ENCODE measurements at places on chromosomes 2 and 18.
A peak's percentile ranks its signal among the peaks of the same experiment; 100 is the strongest.

DNA sequence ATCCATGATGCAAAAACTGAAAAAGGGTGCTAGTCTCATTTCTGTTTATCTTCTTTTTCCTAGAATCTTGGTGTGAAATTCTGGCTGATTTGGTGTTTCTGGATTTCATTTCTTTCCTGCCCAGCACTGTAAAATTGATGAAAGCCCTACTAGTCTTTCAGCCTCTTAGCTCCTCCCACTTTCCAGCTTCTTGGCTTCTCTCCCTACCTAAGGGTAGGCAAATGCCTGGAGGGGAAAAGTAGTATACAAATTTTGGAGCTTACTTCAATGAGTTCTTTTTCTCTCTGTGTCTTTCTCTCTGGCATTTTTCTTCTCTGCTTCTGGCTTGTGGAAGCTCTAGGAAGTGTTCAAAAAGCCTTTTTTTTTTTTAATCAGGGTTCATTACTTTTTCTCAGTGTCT, 160.5 kb downstream of the XIRP2 start:
- no peaks in the 10 kb centered on the region for H3K36me3 ChIP-seq
- no peak overlapping the region for H3K27ac ChIP-seq
- no peaks in the 10 kb centered on the region for H3K27me3 ChIP-seq
- H3K4me1 ChIP-seq = no peaks in the 10 kb centered on the region
- no peak overlapping the region for H3K4me3 ChIP-seq

- no peaks in the 10 kb centered on the region for H3K27me3 ChIP-seq
- DNase-seq = no peak
- H3K4me1 ChIP-seq = no peaks in the 10 kb centered on the region
- no peaks in the 10 kb centered on the region for H3K36me3 ChIP-seq
- no peak overlapping the region for H3K4me3 ChIP-seq
Measured at GRCh38 chr2:147603447-147603846, 241.4 kb upstream of the ACVR2A start.

DNA sequence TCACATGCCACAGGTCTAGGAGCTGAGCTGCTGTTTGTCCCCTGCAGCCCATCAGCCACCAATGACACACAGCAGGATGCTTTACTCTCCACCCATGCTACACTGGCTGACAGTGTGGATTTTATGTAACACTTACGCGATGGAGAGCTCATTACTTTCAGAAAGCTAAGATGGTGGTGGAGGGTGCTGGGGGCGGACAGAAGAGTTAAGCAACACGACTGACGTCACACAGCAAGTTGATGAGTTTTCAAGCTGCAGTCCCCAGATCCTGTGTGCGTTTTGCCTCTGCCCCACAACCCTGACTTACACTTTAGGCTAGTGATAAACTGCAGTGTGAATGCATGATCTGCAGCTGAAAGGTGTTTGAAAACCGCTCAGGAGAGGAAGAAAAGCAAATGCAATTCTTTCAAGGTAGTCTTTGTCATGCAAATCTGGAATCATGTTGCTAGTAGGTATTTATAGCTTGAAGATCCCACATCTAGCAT, 42.4 kb downstream of the MRPS5 start:
- H3K4me1 ChIP-seq = peaks cover 11% of the 10 kb centered on the region
- H3K4me3 ChIP-seq = no peak overlapping the region

- H3K4me1 ChIP-seq = no peaks in the 10 kb centered on the region
- H3K27me3 ChIP-seq = no peaks in the 10 kb centered on the region
- DNase-seq = peak; percentile 91
- H3K36me3 ChIP-seq = no peaks in the 10 kb centered on the region
- H3K27ac ChIP-seq = no peak overlapping the region
Measured at GRCh38 chr2:163553601-163554000, 182.2 kb downstream of the FIGN start.

DNA sequence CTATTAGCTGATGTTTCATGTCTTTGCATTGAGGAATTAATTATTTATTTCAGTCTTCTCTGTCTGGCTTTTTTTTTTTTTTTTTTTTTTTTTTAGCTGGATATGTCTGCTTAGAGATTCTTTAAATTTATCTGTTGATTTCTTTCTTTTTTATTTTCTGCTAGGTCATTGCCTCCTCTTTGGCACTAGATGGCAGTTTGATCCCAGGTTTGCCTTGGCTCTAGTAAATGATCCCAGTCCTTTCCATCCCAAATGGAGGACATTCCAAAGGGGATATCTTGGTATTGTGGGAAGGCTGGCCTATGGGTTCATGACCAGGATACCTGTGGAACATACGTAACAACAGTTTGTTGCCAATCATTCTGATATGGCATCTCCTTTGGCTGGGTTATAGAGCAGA, 339.5 kb upstream of the GCFC2 start:
- no peak for DNase-seq
- no peaks in the 10 kb centered on the region for H3K4me1 ChIP-seq
- no peaks in the 10 kb centered on the region for H3K27me3 ChIP-seq
- H3K4me3 ChIP-seq = no peak overlapping the region
- H3K27ac ChIP-seq = no peak overlapping the region

DNA sequence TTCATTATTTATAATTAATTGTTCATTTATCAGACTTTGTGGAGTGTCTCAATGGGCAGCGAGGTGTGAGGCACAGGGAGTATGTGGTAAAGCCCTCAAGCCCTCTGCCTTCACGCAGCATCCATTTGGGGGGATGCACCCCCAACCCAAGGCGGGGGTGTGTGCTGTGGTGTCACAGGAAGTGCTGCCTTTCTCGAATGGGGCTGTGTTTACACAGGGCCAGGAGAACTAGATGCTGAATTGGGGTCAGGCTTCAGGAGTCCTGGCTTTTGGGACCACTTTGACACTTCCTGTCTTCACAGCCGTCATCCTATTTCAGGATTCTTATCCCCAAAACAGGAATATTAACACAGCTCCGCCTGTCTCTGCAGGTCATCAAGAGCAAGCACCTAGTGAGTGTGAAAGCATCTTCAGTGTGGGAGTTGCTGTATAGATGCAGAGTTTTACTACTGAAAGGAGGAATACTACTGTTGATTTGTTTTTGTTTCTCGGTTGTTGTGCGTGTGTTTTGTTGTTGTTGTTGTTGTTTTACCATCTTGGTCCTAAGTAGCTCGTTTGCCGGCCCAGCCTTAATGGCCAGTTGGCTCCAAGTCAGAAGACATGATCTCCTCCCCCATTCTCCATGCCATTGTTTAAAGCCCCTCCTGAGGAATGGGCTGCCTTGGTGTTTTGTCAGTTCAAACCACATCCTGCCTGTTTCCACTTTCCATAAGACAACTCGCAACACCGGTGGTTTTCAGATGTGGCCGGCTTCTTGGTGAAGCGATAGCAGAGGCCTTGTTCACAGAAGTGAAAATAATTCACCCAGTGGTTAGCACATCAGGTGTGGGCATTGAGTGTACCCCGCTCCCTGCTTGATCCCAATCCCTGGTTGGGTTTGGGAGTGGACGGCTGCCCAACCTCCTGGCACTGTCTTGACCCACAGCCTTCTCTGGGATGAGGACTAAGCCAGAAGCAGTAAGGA, 221.3 kb downstream of the BCL2 start:
- no peaks in the 10 kb centered on the region for H3K4me1 ChIP-seq
- no peak for DNase-seq
- H3K27ac ChIP-seq = no peak overlapping the region
- no peak overlapping the region for H3K4me3 ChIP-seq
- no peaks in the 10 kb centered on the region for H3K36me3 ChIP-seq

- H3K36me3 ChIP-seq = no peaks in the 10 kb centered on the region
- H3K27ac ChIP-seq = no peak overlapping the region
- no peak overlapping the region for H3K4me3 ChIP-seq
- no peaks in the 10 kb centered on the region for H3K4me1 ChIP-seq
- peak; percentile 7 for DNase-seq
Measured at GRCh38 chr2:154368153-154368552, 330.3 kb upstream of the KCNJ3 start.

DNA sequence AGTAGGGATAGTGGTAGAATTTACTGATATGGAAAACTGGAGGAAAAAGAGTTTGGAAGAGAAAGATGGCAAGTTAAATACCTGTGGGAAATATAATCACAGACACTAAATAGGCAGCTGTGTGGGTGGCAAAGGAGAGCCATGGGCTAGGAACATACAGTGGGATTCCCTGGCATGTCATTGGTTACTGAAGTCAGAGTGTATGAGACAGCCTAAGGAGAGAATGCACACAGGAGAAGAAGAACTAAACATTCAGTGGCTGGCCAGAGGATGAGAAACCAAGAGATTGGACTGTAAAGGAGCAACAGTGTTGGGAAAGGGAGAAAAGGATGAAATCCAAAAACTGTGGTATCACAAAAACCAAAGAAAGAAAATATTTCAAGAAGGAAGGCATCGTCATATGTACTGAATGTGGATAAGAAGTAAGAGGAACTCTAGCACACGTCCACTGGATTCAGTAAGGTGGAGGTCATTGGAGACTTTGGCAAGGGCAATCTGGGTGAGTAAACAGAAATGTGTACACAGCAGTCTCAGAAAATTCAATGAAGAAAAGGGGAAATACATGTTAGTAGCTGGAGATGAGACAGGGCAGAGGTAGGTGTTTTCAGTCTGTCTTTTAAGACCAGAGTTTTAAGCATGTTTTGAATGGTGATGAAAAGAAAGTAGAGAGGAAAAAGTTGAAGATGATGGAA, 83.3 kb downstream of the SPIRE1 start:
- no peaks in the 10 kb centered on the region for H3K36me3 ChIP-seq
- no peak overlapping the region for H3K27ac ChIP-seq
- H3K27me3 ChIP-seq = no peaks in the 10 kb centered on the region
- DNase-seq = no peak

GRCh38 chr18:4134700-4135099, 320.4 kb downstream of the DLGAP1 start:
- no peaks in the 10 kb centered on the region for H3K27me3 ChIP-seq
- H3K36me3 ChIP-seq = no peaks in the 10 kb centered on the region
- peaks cover 3% of the 10 kb centered on the region for H3K4me1 ChIP-seq
- H3K27ac ChIP-seq = no peak overlapping the region
- DNase-seq = peak; percentile 13
- no peak overlapping the region for H3K4me3 ChIP-seq

DNA sequence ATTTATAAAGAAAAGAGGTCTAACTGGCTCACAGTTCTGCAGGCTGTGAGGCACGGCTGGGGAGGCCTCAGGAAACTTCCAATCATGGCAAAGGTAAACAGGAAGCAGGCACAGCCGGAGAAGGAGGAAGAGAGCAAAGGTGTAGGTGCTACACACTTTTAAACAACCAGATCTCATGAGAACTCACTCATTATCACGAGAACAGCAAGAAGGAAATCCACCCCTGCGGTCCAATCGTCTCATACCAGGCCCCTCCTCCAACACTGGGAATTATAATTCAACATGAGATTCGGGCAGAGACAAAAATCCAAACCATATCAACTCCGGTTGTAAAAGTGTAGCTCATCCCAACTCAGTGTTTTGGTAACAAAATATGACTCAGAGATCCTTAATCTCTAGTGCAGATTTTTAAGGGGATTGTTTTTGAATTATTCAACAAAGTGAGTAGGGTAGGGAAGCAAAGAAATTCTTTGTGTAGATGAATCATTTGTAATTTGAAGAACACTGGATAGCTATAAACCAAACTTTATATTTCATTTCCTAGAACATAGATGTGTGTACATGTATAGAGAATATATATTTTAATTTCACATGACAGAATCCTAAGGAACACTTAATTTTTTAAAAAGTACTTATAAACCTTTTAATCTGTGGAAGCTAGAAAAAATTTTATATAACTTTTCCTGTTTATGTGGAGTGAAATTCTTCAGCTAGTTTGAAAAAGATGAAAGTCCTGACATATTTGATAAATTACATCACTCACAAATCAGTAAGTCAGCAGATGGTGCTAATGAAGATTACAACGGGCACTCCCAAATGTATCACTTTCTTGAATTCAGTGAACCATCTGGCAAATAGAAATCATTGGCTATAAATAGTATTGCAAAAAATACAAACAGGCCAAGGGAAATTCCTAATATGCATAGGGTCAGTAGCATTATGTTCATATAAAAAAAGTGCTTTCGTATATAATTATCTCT, 130.1 kb downstream of the OLA1 start:
- no peaks in the 10 kb centered on the region for H3K4me1 ChIP-seq
- no peaks in the 10 kb centered on the region for H3K27me3 ChIP-seq
- no peaks in the 10 kb centered on the region for H3K36me3 ChIP-seq
- DNase-seq = peak; percentile 7
- H3K4me3 ChIP-seq = no peak overlapping the region
- no peak overlapping the region for H3K27ac ChIP-seq

DNA sequence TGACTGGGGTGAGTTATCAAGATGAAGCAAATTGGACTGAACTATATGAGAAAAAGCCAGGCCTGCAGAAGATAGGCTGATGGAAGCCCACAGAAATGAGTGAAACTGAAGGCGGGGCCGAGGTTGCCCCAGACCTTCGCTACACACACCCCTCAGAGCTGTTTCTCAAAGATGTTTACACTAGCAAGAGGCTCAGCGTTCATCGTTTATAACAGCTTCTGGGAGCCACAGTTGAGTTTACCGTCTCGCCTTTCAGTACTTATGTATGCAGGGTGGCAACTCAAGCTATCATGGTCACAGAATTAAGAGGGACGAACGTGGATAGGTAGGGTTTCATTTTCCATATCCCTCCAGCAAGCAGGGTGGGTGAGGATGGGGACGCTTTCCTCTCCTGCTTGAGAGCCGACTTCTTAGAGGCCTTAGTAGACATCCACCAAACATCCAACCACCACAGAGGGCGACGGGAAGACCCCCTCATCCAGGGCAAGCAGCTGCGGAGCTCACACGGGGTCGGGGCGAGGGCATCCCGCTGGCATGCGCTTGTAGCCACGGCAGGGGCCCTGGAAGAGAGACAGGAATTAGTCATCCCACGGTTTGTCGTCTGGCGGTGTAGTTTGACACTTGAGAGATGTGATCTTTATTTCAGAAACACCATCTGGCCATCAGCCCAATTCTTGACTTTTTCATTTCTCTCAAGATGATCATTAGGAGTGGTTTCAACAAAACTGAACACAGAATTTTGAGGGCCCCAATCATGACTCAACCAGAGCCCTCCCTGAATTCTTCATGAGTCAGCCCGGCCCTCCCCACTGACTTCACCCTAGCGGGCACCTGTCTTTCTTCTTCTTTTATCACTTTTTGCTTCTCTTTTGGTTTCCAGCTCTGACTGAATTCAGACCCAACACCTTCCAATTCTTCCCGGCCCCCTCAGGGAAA, 109.1 kb upstream of the CTDP1 start:
- H3K4me3 ChIP-seq = no peak overlapping the region
- H3K4me1 ChIP-seq = peaks cover 56% of the 10 kb centered on the region
- H3K27ac ChIP-seq = no peak overlapping the region
- DNase-seq = peak; percentile 70
- peaks cover 33% of the 10 kb centered on the region for H3K27me3 ChIP-seq

DNA sequence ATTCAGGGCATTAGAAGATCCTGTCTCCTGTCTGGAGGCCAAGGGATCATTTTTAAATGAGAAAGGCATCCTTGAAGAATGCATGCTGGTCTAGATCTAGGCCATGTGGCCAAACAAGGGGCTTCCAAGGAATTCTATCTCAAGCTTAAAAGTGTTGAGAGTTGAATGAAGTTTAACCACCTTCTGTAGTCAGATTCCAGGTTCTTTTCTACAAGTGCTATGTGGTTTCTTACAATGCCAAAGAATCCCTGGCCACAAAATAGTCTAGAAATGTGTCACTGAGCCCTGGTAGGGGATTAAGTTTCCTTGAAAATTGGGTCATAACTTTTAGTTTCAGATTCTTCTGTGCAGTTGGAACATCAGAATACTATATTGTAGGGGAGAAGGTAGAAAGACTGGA, 640.7 kb upstream of the ACVR2A start:
- no peak overlapping the region for H3K4me3 ChIP-seq
- H3K27ac ChIP-seq = no peak overlapping the region
- no peaks in the 10 kb centered on the region for H3K27me3 ChIP-seq
- H3K4me1 ChIP-seq = no peaks in the 10 kb centered on the region
- H3K36me3 ChIP-seq = no peaks in the 10 kb centered on the region

- no peak for DNase-seq
- H3K27me3 ChIP-seq = no peaks in the 10 kb centered on the region
- no peaks in the 10 kb centered on the region for H3K36me3 ChIP-seq
Measured at GRCh38 chr2:162934191-162934590, 95.6 kb upstream of the KCNH7 start.
